ENCODE measurements at places on chromosomes 16 and 17. TPM values are rescaled to one million over a fixed set of nuclear protein-coding genes. Genes with fewer than 3 reads are reported as not detected.

The TPPP3 gene
- total RNA-seq = 3.8 TPM

The PRSS36 gene
- total RNA-seq = 0.17 TPM

The CDRT4 gene
- total RNA-seq = 0.77 TPM

The AIPL1 gene
- under 0.01 TPM for total RNA-seq

The SEPTIN12 gene
- total RNA-seq = not detected
